ENCODE measurements at places on chromosomes 2 and 18. TPM values are rescaled to one million over a fixed set of nuclear protein-coding genes. Genes with fewer than 3 reads are reported as not detected.
A peak's percentile ranks its signal among the peaks of the same experiment; 100 is the strongest.

DNA sequence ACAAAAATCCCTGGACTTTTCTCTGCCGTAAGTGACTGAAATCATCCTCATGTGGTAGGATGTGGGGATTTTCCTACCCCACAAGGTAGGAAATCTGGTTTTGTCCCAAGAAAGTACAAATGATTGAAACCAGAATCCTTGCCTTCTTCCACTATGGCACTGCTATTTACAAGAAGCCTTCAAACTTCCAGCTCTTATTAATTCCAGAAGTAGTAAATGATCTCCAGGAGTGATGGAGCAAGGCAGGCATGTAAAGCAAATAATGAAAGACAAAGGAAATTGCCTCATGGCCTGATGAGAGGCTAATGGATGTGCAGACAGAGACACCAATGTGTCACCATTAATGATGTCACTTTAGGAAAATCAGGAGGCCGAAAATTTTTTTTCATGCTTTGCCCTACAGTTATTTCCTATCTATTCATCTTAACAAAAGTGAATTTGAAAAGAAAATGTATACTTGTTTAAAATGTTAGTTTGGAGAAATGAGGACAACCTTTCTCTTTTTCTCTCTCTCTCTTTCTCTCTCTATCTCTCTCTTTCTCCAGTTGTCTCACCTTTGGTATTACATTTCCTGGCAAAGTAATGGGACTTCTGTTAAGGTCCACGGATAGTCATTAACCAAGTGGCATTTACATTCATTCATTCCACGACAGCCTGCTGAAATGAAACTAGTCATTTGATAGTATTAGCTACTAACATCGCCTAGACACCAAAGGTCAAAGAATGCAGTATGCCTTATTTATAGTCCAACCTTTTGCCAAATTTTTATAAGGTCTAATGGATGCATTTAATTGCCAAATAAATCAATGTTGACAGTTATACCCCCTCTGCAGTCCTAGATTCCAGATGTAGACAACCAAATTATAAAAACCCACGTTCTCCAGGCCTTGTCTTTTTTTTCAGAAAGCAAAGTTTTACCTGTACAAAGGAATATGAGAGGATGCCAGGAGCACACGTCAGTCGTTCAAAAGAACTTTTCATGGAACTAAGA is 5.0 kb upstream of the EVA1A start:
- H3K4me1 ChIP-seq: peaks cover 54% of the 10 kb centered on the region
- H3K27ac ChIP-seq: peak overlapping the region; percentile 18
- H3K4me3 ChIP-seq: no peak overlapping the region
- no peaks in the 10 kb centered on the region for H3K27me3 ChIP-seq
- no peak for DNase-seq
- no peaks in the 10 kb centered on the region for H3K36me3 ChIP-seq

DNA sequence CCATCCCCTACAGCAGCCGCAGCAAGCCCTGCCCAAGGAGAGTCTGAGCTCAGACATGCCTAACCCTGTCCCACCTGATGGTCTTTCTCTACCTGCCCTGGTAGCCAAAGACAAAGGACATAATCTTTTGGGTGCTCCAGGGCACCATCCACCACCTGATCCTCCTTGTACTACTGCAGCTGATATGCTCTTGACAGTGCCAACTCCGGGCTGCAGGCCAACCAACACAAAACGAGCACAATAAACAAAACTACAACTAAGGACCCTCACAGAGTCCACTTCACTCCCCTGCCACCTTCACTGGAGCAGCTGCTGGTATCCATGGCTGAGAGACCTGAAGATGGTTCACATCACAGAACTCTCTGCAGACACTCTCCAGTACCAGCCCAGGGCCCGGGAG is 106.3 kb downstream of the GRB14 start:
- H3K27me3 ChIP-seq: no peaks in the 10 kb centered on the region
- peaks cover 17% of the 10 kb centered on the region for H3K36me3 ChIP-seq
- peak overlapping the region; percentile 9 for H3K27ac ChIP-seq
- DNase-seq: no peak

DNA sequence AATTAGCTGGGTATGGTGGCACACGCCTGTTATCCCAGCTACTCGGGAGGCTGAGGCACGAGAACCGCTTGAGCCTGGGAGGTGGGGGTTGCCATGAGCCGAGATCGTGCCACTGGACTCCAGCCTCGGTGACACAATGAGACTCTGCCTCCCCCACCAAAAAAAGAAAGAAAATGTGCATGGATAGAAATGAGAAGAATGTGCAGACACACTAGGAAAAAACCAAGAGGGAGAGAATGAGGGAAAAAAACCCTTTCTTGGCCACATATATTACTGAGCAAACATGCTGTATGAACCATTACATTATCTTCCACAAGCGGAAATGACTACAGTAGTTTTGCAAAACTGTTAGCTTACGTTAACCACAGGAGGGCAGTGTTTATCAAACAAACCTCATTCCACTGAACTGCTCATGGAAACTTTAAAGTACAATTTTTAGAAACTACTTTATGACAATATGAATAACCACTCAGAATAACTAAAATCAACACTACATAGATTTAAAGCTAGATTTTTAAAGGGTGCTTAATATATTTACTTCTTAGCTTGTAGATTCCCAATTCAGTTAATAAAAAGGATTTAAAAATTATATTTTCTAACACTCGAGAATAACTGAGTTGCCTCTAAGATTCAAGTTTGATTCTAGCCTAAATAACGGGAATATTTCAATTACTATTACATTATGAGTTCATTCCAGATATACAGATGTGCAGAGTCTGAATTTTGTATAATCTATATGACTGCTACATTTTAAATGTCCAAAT is 26.4 kb downstream of the ASXL2 start:
- H3K4me1 ChIP-seq: peaks cover 14% of the 10 kb centered on the region
- H3K27ac ChIP-seq: peak overlapping the region; percentile 75
- DNase-seq: no peak
- peaks cover 6% of the 10 kb centered on the region for H3K36me3 ChIP-seq

DNA sequence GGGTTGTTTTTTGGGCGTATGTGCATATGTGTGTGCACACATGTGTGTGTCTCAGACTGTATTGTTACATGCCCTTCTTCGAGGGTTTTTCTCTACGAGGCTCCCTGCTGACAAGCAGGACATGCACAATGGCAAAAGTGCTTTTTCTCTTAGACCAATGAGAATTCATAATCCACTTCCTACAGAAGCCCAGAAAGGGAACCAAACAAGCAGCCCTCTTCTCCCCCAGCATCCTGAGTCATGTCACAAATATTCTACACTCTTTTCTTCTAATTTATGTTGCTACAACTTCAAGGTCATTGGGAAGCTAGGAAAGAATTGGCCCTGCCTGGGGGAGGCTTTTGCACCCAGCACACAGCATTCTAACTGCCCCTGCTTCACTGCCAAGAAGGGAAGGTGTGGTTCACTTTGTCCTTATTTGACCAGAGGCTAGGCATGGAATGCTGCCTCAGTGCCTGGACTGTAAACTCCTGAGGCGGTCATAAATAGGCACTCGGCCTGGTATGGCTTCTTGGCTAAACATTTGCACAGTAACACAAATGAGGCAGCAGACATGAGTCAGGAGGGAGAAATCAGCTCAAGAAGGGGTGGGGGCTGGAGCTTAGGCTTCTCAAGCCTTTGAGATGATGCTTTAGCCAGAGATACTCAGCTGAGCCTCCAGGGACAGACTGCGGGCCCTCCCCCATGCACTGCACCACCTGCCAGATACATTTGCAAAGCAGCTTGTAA is 92.7 kb upstream of the KLF7 start:
- no peaks in the 10 kb centered on the region for H3K27me3 ChIP-seq
- peak; percentile 92 for DNase-seq
- peak overlapping the region; percentile 14 for H3K4me3 ChIP-seq
- no peaks in the 10 kb centered on the region for H3K36me3 ChIP-seq
- peak overlapping the region; percentile 91 for H3K27ac ChIP-seq
- peaks cover 73% of the 10 kb centered on the region for H3K4me1 ChIP-seq

DNA sequence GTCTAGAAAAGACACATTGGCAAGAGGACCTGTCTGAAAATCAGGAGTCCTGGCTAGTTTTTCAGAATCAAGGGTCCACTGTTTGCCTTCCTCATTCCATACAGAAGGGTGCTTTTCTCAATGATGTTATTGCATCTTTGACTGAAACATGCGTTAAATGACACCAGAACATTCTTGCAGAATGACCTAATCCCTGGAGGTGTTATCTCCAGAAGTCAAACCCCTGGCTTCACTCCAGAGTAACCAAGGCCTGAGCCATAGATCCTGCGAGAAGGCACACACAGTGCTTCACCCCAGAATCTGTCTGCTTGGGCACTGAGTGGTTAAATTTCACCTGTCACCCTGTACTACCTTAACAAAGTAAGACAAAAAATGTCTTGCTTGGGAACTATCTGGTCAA is 1055.2 kb upstream of the FANCL start:
- H3K27me3 ChIP-seq: peaks cover 8% of the 10 kb centered on the region
- no peaks in the 10 kb centered on the region for H3K36me3 ChIP-seq
- no peak overlapping the region for H3K27ac ChIP-seq
- no peaks in the 10 kb centered on the region for H3K4me1 ChIP-seq
- DNase-seq: no peak

GRCh38 chr2:83742117-83742782 is 716.8 kb downstream of the SUCLG1 start:
- no peak overlapping the region for H3K27ac ChIP-seq
- H3K27me3 ChIP-seq: no peaks in the 10 kb centered on the region
- H3K4me3 ChIP-seq: no peak overlapping the region
- no peaks in the 10 kb centered on the region for H3K36me3 ChIP-seq
- no peak for DNase-seq
- no peaks in the 10 kb centered on the region for H3K4me1 ChIP-seq

DNA sequence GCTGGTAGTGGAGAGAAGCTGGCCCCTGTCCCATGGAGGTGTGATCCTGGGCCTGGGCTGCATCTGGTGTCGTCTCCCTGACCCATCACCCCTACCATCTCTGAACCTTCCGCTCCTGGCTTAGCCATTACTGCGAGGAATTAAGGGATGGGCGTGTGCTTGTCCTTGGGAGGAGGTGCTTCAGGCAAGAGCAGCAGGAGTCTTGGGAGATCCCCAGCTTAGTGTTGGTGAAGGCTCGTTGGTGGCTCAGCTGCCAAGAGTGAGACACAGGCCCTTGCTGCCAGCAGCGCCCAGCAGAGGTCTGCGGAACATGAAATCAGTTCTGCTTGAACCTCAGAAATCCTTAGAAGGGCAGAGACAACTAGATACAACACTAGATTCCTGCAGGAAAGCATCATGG is 59.9 kb upstream of the TGFA start:
- no peaks in the 10 kb centered on the region for H3K4me1 ChIP-seq
- no peaks in the 10 kb centered on the region for H3K36me3 ChIP-seq
- DNase-seq: no peak
- H3K27ac ChIP-seq: no peak overlapping the region
- H3K4me3 ChIP-seq: no peak overlapping the region
- H3K27me3 ChIP-seq: peaks cover 22% of the 10 kb centered on the region

IL36RN gene
- not detected for total RNA-seq

DNA sequence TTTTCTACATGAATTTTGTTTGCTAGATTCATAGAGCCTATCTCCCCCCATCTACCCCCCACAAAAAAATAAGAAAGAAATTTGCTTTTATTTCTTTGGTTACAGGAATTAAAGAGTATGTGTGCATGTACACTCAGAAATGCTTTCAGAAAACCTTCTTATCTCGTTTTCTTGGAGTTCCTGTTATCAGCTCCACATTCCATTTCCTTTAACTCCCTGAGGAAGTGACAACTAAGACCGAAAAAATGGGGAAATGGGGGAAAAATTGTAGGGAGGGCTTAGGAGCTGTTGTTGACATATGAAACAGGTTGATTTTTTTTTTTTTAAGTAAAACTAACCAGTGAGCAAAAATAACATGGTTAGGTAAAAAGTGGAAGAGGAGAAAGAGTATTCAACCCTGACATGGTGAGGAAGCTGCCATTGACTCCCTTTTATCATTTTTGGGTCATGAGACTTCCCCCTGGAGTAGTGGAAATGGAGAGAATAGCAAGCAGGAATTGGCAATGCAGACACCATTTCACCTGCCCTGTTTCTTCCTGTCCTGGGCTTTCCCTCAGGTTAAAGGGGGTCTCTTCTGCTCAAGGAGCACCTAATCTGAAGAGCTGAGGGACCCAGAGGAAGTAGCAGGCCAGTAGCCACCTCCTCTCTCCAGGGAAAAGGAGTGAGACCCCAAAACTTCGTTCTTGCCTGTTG is 93.5 kb downstream of the OSBPL6 start:
- H3K4me3 ChIP-seq: no peak overlapping the region
- no peaks in the 10 kb centered on the region for H3K27me3 ChIP-seq
- peaks cover 2% of the 10 kb centered on the region for H3K36me3 ChIP-seq

DNA sequence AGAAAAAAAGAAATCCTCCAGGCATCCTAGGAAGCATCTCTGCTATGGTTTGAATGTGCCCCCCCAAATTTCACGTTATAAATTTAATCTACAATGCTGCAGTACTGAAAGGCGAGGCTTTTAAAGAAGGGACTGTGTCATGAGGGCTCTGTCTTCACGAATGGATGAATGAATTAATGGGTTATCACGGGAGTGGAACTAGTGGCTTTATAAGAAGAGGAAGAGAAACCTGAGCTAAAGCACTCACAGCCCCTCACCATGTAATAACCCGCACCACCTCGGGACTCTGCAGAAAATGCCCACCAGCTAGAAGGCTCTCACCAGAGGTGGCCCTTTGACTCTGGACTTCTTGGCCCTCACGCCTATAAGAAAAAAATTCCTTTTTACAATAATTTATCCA is 27.6 kb downstream of the RNU4ATAC start:
- no peak overlapping the region for H3K4me3 ChIP-seq
- no peaks in the 10 kb centered on the region for H3K36me3 ChIP-seq
- no peaks in the 10 kb centered on the region for H3K27me3 ChIP-seq
- no peak overlapping the region for H3K27ac ChIP-seq

DNA sequence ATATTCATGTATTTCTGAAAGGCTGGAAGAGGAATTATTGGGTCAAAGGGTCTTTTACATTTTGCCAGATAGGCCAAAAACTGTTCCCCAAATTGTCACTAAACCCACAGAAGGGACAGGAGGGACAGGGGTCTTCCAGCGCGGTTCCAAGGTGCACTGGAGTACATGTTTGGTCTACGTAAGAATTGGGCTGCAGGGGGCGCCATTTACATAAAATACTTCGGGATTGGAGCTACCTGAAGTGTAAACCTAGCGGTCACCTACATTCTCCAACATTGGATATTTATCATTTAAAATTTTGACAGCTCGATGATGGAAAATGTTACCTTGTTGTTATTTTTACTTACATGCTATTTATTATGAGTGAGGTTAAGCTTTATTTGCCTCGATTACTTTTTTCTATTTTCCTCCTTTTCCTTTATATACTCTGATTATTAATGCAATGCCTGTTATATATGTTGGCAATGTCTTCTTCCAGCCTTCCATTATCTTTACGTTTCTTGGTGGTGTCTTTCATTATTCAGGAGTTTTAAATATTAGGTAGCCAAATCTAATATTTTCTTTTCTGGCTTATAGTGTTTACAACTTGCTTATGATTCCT is 43.0 kb upstream of the RAB6C start:
- H3K36me3 ChIP-seq: no peaks in the 10 kb centered on the region
- no peak overlapping the region for H3K4me3 ChIP-seq
- H3K4me1 ChIP-seq: peaks cover 5% of the 10 kb centered on the region

DNA sequence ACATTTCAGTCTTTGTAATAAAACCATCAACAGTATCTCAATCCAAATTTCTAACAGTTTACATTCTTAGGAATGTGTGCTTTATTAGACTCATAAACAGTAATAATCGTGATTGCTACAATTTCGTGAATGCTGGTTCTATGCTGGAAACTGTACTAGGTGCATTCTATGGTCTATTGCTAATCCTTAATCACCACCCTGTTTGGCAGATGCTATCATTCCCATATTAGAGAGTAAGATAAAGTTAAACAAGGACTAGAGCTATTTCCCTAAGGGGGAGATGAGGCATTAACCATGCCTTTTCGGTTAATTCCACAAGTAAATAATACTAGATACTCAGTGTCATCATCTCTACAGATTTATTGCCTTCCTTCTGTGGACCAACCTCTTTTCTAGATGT is 244.0 kb downstream of the PAX3 start:
- H3K27me3 ChIP-seq: peaks cover 52% of the 10 kb centered on the region
- H3K4me1 ChIP-seq: no peaks in the 10 kb centered on the region
- no peaks in the 10 kb centered on the region for H3K36me3 ChIP-seq
- no peak for DNase-seq
- no peak overlapping the region for H3K4me3 ChIP-seq
- H3K27ac ChIP-seq: no peak overlapping the region
